Panc1 (cell line): ENCODE measurements at places on chromosomes 12 and 14. TPM values are rescaled to one million over a fixed set of nuclear protein-coding genes. Genes with fewer than 3 reads are reported as not detected.

Gene OVCH1
- not detected for total RNA-seq

Gene CCDC196
- total RNA-seq, result not detected

Gene KRT75
- 0.15 TPM for total RNA-seq

Gene MSI1
- 4.1 TPM for total RNA-seq

Gene ETFBKMT
- total RNA-seq, result 1.5 TPM

Gene TAS2R50
- total RNA-seq, result 0.18 TPM

DNA sequence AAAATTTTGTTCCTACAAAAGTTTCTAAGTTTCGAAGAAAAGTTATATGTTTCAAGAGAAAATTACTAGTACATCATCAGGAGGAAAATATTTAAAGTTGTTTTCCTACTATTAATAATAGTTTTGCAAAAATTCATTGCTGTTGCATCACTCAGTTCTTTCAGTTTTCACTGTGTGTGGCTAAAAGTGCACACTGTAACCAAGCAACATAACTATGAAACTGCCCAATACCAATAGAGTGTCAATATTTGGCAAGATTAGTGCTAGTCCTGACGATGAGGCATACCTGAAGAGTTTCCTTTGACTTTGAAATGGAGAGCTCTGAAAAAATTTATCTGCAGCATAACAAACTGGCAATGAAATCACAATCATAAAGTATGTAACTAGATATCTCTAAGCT is 194.3 kb downstream of the CPNE8 start:
- no peak for DNase-seq

DNA sequence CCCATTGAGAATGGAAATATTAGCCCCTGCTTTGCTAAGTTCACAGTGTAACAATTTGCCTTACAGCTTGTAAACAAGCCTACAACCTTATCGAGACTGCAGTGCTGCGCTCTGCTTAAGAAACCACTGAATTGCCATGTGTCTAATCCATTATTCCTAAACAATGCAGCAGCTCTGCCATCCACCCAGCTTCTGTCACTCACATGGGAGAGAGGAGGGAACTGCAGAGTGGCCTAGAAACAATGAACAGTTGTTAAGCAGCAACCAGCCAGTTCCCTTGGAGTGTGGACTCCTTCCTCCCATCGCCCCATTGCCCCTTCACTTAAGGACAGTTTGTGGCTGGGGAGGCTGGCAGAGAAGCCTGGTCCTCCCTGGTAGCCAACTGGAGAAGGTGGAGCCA is 42.9 kb downstream of the TESPA1 start:
- no peak for DNase-seq

DNA sequence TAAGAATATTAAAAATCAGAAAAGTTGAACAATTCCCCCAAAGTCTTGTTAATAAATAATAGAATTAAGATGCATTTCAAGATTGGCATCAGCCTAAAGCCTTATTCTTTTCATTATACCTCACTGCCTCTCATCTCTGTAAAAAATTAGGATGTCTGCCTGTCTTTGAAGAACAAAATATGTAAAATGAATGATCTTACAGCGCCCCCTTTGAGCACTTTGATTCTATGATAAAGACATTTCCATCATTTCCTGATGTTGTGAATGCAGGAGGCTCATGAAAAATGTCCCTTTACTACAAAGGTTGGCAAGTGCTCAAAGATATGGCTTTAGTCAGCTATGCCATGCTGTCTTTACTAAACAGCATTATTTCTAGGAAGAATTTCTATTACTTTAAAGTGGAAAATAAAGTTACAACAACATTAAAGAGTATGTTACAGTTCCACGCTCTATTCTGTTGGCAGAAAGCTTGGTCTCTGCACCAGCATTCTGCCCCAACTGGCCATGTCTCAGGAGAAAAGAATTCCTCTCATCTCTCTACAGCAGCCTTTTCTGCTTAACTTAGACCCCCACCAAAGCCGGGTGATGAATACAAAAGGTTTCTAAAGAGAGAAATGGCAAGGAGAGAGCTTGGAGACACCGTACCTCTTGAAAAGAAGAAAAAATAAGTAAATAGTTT is 95.1 kb downstream of the LLPH start:
- no peak for DNase-seq

DNA sequence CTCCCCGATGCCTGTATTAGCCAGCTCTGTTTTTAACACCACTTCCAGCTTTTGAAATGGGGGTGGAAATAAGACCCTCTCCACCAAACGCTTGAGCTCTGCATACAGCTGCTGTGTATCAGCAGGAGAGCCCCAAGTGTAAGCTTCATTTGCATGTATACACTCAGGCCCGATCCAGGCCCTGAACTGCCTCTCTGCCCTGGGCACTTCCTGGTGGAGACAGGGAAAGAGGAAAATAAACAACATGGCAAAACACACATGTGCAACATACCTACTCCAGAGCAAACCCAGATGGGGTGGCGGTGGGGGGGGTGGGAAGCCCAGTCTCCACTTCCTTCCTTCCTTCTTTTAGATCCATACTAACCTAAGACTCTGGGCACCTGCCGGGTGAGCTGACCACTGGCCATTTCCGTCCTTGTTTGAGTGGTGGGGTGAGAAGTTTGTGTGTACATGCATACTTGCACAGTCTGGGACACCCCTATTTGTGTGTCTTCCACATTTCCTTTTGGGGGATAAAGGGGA is 55.3 kb downstream of the RBM19 start:
- DNase-seq, result no peak

GRCh38 chr12:94811611-94812010 is 161.3 kb upstream of the TMCC3 start:
- no peak for DNase-seq

- no peak for DNase-seq
Measured at GRCh38 chr14:89091781-89092180, 267.3 kb downstream of the TTC8 start.

GRCh38 chr12:97561619-97562290 is 99.2 kb downstream of the RMST start:
- no peak for DNase-seq

DNA sequence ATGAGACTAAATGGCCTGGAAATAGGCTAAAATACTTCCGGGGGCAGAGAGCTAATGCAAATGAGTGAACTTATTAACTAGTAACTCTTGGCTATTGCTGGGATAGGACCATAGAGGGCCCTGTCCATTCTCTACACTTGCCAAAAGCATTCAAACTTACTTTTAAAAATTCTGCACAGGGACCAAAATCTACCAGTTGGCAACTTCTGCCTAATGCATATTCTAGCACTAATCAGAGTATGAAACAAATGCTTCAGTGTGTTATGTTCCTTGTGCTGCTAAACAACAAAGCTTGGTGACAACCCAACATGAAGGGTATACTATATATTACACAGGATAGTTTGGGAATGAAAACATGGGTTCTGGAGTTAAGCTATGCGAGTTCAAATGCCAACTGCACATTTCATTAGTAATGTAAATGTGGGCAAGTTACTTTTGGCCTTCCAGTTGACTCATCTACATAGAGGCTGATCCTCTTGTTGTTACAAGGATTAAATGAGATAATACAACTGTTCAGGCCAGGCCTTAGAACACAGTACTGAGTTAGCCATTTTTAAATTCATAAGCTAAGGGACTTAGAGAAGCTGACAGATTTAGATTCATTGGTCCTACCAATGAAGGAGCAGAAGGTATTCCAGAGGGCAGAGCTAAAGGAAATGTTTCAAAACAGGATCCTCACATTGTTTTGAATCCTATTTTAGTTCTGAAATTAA is 32.4 kb downstream of the HIGD1C start:
- no peak for DNase-seq

- no peak for DNase-seq
Measured at GRCh38 chr14:96297000-96297399, 41.0 kb downstream of the BDKRB1 start.

GRCh38 chr12:75882421-75882820 is 149.2 kb downstream of the PHLDA1 start:
- DNase-seq, result no peak

GRCh38 chr12:3257411-3257810 is 180.2 kb downstream of the TSPAN9 start:
- DNase-seq, result no peak

DNA sequence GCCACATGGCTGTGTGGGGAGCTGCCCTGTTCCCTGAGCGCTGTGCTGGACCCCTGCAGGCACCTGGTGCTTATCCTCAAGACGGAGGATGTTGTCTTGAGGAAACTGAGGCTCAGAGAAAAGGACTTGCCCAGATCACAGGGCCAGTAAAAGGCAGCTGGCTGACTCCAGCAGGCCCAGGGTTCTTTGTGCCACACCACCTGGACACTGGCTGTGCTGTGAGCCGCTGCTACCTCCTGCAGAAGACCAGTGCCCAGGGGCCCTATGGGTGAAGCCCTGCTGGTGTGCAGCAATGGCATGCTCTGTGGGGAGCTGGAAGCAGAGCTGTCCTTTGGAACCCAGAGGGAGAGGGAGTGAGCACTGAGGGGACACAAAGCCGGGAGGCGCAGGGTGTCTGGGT is 75.9 kb downstream of the DDX51 start:
- DNase-seq, result no peak

DNA sequence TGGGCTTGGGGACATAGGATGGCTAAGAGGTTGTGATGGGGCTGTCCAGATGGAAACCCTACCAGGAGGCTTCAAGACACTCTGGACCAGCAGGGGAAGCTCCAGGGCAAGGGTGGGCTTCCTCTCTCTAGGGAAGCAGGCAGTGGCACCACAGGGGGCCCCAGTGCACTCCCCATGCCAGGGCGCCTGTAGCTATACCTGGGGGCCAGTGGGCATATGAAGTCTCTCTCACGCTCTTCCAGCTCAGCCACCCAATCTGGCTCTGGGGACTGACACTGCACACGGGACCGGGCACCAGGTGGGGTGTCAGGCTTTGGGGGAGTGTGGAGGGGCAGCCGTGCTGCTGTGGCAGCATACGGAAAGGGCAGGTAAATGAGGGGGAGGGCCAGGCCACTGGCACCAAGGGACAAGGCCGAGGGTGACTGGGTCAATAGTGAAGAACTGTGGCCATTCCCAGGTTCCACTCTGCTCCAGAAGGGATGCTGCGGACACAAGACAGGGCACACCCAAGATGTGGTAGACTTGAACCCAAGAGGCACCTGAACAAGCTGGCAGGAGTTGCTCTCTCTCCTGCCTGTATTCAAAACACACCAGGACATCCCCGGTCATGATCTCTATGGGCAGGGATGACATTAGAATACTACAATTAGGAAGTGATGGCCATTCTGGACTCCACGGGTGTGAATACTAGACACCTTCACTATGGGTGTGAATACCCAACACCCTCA is 27.5 kb downstream of the RFLNA start:
- no peak for DNase-seq

- DNase-seq, result no peak
Measured at GRCh38 chr14:35331605-35332516, 39.7 kb downstream of the PSMA6 start.

- DNase-seq, result no peak
Measured at GRCh38 chr12:114499338-114499737, 93.4 kb upstream of the TBX5 start.

DNA sequence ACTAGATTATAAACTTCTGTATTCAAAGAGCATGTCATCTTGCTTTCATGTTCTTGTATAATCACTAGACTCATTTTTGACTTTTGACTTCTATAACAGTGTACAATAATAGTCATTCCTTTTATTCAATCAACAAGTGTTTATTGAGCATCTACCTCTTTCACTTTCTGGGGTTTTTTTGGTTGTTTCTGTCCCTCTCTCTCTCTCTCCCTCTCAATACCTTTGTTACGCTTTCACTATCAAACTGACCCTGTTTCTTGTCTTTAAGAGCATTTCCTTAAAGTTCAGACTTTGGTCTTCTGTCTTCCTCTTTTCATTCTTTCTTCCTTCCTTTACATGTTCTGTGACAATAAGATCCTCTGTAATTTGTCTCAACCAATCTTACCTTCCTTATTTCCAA is 49.5 kb downstream of the GPR137C start:
- DNase-seq, result no peak

GRCh38 chr12:52221912-52222457 is 11.1 kb upstream of the KRT7 start:
- DNase-seq, result no peak

GRCh38 chr12:49212572-49212971 is 23.7 kb upstream of the TUBA1A start:
- no peak for DNase-seq

- no peak for DNase-seq
Measured at GRCh38 chr12:45909041-45909713, 81.2 kb downstream of the SCAF11 start.

DNA sequence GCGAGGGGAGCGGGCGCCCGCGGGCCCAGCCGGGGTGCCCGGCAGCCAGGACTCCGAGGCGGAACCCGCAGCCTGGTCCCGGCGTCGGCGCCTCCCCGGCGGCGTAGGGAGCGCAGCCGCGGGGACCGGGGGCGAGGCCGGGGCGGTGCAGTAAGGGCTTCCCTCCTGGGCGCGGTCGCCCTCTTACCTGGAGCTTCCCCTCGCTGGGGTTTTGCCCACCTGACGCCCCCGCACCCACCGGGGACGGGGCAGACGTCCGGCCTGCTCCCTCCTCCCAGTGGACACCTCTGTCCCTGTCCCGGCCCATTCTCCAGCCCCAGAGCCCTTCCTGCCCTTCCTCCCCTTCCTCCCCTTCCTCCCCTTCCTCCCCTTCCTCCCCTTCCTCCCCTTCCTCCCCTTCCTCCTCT is 413 bp upstream of the TUBA1C start:
- DNase-seq, result no peak

GRCh38 chr14:45258073-45258472 is 5.1 kb upstream of the MIS18BP1 start:
- no peak for DNase-seq
